Memory B cell (primary cell): ENCODE measurements at places on chromosomes 12 and 14.

DNA sequence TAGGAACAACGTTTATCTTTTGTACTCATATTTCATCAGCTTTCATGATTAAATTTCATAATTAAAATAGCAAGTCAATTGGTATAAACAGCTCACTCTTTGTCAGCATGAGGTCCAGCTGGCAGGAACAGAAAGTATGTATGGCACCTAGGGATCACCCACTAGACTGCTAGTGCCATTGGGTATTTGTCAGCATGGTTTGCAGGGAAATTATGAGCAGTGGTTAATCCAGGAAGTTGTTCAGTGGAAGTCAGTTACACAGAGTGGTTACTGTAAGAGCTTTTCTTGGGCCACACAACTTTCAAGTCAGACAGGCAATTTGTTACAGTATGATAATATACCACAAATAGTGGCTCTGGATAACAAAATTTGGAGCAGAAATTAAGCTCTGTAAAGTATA, 340.3 kb upstream of the RGS6 start:
- no peak for DNase-seq

GRCh38 chr14:103619057-103619456, 10.0 kb upstream of the KLC1 start:
- no peak for DNase-seq

- DNase-seq, result no peak
Observed at GRCh38 chr12:94811611-94812010, 161.3 kb upstream of the TMCC3 start.

GRCh38 chr12:44509471-44509870, 366.6 kb downstream of the NELL2 start:
- no peak for DNase-seq

- no peak for DNase-seq
Observed at GRCh38 chr12:42893803-42894202, 304.3 kb upstream of the PRICKLE1 start.

GRCh38 chr12:75979181-75979580, 52.4 kb downstream of the PHLDA1 start:
- DNase-seq, result no peak
